ENCODE measurements at places on chromosomes 3 and 15.

- no peak for DNase-seq
Observed at GRCh38 chr3:89932882-89933281, 825.5 kb downstream of the EPHA3 start.

DNA sequence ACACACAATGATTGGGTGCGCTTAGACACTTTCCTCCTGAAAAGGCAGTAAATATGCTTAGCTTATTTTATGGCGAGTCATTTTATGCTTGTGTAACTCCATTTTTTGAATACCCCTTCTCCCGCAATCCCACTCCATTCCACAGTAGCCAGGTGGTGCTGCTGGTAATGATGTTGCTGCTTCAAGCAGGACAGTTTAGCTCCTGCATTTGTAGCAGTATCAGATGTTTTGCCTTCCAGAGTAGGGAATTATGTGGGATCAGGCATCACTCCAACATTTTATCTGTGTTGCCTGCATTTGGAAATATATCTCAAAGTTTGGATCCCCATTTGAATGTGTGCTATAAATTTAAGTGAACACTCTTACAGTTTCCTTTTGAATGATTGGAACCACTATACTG lies 302.1 kb upstream of the SGO1 start:
- no peak for DNase-seq

- no peak for DNase-seq
Observed at GRCh38 chr15:84788500-84788899, 28.7 kb upstream of the ALPK3 start.

DNA sequence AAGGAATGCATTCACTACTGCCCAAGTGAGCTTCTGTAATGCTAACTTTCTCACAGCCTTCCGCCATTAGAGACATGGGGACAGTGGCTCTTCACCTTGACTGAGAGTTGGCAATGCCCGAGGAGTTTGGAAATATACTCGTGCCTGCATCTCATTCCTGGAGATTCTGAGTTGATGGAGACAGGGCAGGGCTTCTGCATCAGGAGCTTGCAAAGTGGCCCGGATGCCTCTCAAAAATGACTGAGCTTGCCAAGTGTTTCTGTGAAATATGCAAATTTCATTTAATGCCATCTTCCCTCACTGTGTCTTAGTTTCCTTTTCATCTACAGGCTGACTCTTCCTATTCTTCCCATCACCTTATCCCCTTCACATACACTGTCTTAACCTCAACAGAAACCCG lies 346.2 kb downstream of the GRM7 start:
- DNase-seq, result no peak

GRCh38 chr3:74273555-74274402 lies 340.7 kb downstream of the CNTN3 start:
- no peak for DNase-seq

GRCh38 chr3:123758081-123758564 lies 126.0 kb downstream of the MYLK start:
- DNase-seq, result no peak

- DNase-seq, result no peak
Observed at GRCh38 chr15:90261811-90262210, 3.7 kb upstream of the NGRN start.

DNA sequence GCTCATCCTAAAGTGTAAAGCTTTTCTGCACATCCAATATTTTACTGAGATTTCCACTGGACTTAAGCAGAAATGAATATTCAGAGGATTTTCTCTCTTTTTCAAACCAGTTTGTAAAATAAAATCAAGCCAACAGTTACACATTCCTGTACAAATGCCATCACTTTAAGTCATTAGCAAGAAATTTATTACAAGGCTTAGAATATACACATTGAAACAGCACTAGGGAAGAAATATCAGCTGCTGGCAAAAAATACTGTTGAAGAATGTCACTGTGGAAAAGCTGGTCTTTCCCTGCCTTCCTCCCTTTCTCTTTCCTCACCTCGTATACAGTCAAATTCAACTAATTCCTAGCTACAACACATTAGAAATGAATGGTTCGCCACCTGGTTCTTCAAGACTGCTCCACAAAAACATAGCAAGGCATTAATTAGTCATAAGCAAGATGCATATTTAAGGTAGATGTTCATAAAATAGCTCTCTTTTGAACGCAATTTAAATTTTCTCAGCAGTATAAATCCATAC lies 21.3 kb downstream of the PLOD2 start:
- no peak for DNase-seq

- DNase-seq, result no peak
Observed at GRCh38 chr15:49815526-49815925, 194.7 kb downstream of the DTWD1 start.

DNA sequence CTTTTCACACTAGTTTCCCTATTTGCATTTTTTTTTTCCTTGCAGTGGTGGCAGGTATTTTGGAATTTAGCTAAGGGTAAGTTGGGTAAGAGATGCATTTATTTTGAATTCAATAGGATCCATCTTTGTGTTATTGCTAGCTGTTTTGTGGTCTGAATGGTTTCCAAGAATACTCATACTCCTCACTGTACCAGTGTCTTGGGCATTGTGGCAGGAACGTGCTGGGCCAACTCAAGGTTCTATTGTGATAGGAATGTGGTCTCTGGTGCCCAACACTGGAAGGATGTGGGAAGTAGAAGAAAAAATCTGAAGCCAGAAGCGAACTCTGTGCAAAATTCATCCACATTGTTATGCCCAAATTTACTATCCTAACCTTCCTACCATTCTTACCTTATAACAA lies 135.6 kb downstream of the RBMS3 start:
- DNase-seq, result no peak

- DNase-seq, result no peak
Observed at GRCh38 chr3:3127432-3128010, 781 bp downstream of the TRNT1 start.

- no peak for DNase-seq
Observed at GRCh38 chr3:152261329-152261728, 7.4 kb upstream of the MBNL1 start.

GRCh38 chr15:73979636-73980035 lies 12.5 kb downstream of the STOML1 start:
- DNase-seq, result no peak

DNA sequence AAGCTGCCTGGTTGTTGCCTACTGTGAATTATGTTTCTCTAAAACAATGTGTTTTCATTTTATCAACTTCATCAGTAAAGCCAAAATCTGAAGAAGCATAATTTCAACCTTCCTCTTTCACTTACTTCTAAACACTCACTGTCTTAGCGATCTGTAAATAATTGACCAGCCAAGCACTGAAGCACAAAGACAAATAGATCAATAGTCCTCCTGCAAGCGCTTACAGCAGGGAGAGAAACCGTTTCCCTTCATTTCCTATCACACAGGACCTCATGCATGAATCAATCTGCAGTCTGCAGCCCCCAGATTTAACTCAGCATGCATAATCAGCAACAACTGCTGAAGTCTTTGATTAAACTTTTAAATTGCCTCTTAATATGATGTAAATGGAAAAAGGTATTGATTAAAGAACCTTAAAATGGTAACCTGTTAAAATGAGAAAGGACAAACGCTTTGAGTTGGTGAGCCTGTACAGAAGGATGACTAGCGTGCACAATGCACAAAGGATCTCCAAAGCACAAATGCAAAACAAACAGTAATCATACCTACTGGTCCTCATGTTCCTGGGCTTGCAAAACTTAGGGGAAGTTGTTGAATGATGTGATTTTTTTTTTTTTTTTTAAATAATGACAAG lies 370.2 kb upstream of the ZNF385D start:
- DNase-seq, result no peak

GRCh38 chr3:141087076-141087777 lies 36.1 kb downstream of the SPSB4 start:
- no peak for DNase-seq
